ENCODE measurements at places on chromosomes 4 and X. TPM values are rescaled to one million over a fixed set of nuclear protein-coding genes. Genes with fewer than 3 reads are reported as not detected.

Gene PDGFRA
- total RNA-seq = not detected

Gene TMEM271
- total RNA-seq = not detected

Gene FGB
- total RNA-seq = not detected

Gene NAP1L3
- 1.5 TPM for total RNA-seq

Gene SERTM2
- total RNA-seq = not detected

Gene TCEAL5
- total RNA-seq = not detected

Gene HSFX2
- total RNA-seq = 0.30 TPM

Gene FATE1
- total RNA-seq = not detected

Gene CACNA1F
- 0.21 TPM for total RNA-seq

Gene ABCG2
- total RNA-seq = 0.76 TPM

Gene HDAC6
- total RNA-seq = 48.9 TPM

Gene SLC10A3
- total RNA-seq = 34.3 TPM

Gene FRG2
- 0.25 TPM for total RNA-seq

Gene SOX3
- total RNA-seq = not detected

Gene MAGEB5
- not detected for total RNA-seq

Gene MAP3K15
- total RNA-seq = 0.27 TPM

Gene NMU
- total RNA-seq = not detected

Gene DIAPH2
- 6.1 TPM for total RNA-seq

Gene RNF150
- 0.04 TPM for total RNA-seq

Gene IL15
- total RNA-seq = 0.65 TPM

Gene SLITRK4
- not detected for total RNA-seq

Gene OTUD6A
- not detected for total RNA-seq

Gene FAM47A
- not detected for total RNA-seq

Gene ZNF518B
- total RNA-seq = 13.0 TPM

Gene DIPK2B
- not detected for total RNA-seq

Gene MOB1B
- 20.3 TPM for total RNA-seq

Gene STATH
- not detected for total RNA-seq

Gene PDHA1
- total RNA-seq = 291 TPM

Gene VSIG1
- 0.74 TPM for total RNA-seq

Gene SPARCL1
- total RNA-seq = not detected

Gene RAB9B
- total RNA-seq = 0.40 TPM

Gene UNC5C
- total RNA-seq = not detected

Gene POU4F2
- total RNA-seq = not detected

Gene SPON2
- total RNA-seq = 3.2 TPM

Gene RAB28
- total RNA-seq = 16.3 TPM
